ENCODE measurements at places on chromosomes 7 and 10.

- no peak for DNase-seq
These were observed 60.7 kb downstream of the SMURF1 start for GRCh38 chr7:99083068-99083651.

- DNase-seq: no peak
These were observed 586.5 kb downstream of the LRMDA start for GRCh38 chr10:76017733-76018433.

GRCh38 chr7:22179442-22179879, 177.5 kb downstream of the RAPGEF5 start:
- DNase-seq: no peak

DNA sequence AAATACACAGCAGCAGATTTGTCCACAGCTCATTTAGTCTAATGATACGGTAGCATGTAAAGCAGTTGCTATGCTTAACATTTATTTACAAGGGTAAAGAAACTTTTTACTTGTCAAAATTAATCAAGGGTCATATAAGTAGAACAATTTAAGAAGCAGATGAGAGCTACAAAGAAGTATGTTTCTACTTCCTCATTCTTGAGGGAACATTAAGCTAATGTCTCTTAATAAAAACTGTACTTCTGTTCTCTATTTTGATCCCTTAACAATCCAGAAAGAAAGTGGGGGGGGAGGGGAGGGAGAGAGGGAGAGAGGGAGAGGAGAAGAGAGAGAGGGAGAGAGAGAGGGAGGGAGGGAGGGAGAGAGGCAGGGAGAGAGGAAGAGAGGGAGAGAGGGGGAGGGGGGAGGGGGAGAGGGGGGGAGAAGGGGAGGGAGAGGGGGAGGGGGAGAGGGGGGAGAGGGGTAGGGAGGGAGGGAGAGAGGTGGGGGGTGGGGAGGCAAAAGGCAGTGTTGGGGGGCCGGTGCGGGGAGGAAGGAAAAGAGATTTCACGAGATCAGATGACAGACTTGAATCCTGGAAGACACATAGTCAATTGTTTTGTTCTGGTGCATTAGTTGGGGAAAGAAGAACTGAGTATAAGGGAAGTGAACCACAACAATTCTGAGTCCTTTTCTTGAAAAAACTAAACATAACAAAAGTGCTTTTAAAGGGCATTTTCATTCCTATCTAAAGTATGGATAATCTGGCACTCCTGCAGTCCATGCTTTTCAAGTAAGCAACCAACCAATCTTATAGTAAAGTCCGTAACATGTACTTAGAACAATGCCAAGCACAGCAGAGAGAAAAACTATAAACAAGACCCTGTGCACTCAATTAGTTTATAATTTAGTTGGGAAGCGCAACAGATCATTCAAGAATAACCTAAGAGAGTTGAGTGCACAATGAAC, 128.0 kb downstream of the USP6NL start:
- DNase-seq: no peak

DNA sequence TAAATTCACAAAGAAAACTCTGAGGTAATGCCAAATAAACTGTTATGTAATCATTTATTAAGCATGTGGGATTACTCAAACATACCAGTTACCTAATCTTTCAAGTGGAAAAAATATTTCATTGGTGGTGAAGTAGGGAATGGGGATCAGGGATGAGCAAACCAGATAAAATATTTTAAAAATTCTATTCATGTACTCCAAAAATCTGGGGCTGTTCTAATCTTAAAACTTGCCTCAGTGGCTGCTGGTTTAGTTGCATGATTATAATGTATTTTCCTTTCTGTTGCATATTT, 19.5 kb downstream of the LMOD2 start:
- DNase-seq: no peak
